ENCODE measurements at places on chromosomes 11 and 22.

- DNase-seq: no peak
Measured at GRCh38 chr22:35840302-35840739, 122.6 kb downstream of the APOL5 start.

DNA sequence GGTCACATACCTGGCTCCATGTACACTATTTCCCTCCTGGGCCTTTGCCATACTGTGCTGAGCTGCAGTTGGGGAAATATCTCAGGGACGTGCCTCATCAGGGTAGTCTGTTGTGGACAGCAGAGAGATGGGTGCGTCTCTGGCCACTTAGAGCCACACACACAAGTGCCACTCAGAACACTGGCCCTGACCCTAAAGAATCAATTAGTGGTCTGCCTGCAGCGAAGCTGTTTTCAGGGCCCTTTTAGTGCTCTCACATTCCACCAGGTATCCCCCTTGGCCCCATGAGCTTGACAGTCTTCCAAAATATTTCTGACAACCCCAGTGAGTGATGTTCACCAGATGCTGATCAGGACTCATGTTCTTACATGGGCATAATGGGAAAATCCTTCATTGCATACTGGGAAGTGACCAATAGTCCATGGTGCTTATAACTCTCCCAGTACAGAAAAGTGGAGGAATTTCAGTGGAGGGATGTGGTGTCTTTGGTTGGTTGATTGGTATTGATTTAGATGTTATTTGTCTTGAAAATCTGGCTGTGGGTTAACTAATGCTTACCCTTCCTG, 66.1 kb downstream of the ME3 start:
- no peak for DNase-seq

DNA sequence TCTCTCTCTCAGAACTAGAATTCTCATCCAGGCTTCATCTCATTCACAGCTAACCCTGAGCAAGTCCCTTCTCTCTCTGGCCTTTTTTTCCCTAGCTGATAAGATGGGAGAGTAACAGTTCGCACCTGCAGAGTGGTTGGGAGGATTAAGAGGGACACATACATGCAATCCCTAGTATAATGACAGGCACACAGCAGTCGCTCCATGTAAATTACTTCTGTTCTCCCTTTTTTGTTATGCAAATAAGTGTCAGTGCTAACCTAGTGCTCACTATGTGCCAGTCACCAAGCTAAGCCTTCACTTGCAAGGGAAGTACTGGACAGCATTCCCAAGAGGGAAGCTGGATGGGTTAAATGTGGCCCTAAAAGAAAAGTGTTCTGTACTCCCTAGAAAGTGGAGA, 63.4 kb downstream of the TENM4 start:
- DNase-seq: no peak

GRCh38 chr22:43852573-43853327, 9.6 kb downstream of the SULT4A1 start:
- no peak for DNase-seq

GRCh38 chr22:42805016-42805997, 51.8 kb downstream of the ARFGAP3 start:
- DNase-seq: no peak

DNA sequence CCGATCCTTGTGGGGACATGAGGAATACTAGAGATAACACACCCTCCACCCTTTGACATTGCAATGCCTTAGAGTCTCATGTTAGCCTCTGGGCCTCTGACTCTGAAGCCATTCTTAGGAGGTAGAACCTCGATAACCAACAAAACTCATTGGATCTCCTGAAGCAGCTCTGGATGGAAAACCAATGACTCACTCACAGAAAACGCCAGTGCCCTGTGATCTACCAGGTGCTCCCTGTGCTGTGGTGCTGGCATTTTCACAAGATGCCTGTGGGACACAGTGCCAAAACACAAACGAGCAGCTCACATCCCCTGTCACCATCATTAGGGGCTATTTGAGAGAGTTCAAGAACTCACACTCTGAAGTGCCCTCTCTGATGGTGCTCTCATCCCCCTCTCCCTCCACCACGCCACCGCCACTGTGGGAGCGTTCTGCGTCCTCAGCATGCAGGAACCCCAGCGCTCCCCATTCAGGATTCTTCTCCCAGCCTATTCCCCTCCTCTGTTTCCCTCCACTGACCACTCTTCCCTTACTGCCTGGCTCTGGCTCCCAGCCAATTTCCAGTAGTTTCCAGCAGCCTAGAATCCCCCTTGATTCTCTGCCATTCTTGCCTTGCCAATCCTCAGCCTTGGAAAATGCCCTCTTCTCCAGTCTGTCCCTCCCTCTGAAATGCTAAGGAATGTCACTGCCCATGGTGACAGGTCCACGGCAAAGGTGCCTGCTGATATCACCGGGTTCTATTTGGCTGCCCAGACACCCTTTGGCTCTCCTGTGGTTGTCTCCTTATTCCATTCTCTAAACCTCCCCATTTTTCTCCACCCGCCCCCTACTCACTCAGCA, 4.7 kb upstream of the POLD4 start:
- no peak for DNase-seq

DNA sequence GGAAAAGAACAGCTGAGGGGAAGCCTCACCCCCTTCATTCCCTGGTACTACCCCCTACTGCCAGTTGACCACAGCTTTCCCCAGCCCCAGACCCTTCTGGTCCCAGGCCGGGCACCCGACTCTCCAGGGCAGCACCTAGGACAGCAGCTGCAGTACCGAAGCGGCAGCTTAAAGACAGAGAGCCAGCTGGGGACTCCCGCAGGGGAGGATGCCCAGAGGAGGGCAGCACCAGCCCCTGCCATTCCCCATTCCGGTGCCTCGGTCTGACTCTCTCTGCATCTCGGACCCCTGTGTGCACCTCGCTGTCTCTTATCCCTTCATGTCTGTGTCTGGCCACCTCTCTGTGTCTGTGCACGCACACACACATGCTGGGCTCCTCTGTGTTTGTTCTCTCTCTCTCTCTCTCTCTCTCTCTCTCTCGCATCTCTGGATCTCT, 9.4 kb downstream of the IGSF9B start:
- peak; percentile 84 for DNase-seq
